T-cell (primary cell): ENCODE measurements at places on chromosomes 1 and 21.

- no peak for DNase-seq
Measured at GRCh38 chr1:981955-982558, at the start of gene PERM1. Gene PERM1 (minus strand): TSS chr1:982093. CDS start chr1:981029, 1,064 bp downstream.

DNA sequence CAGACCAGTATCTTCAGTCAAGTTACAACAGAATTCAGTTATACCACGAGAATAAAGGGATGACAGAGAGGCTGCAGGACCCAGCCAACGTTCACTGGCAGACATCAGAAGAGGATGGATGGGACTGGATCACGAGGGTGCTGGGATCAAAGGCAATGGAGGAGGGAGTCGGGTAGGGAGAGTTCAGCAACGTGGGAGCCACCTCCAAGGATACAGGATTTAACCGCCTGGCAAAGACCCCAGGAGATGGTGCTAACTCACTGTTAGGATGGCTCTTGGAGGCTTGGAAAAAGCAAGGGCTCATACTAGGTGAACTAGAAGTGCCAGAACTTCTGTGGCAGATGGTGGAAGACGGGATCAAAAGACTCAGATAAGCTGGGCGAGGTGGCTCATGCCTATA, 99.1 kb upstream of the DISP3 start:
- DNase-seq = no peak

DNA sequence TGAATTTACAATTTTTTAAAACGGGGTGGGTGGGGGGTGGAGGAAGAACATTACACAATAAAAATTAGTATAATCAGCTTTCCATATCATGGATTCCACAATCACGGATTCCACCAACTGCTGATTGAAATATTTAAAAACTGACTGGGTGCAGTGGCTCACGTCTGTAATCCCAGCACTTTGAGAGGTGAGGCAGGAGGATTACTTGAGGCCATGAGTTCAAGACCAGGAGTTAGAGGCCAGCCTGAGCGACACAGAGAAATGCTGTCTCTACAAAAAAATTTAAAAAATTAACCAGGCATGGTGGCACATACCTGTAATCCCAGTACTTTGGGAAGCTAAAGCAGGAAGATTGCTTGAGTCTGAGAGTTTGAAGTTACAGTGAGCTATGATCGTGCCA, 254.7 kb downstream of the ATG4C start:
- DNase-seq = no peak

DNA sequence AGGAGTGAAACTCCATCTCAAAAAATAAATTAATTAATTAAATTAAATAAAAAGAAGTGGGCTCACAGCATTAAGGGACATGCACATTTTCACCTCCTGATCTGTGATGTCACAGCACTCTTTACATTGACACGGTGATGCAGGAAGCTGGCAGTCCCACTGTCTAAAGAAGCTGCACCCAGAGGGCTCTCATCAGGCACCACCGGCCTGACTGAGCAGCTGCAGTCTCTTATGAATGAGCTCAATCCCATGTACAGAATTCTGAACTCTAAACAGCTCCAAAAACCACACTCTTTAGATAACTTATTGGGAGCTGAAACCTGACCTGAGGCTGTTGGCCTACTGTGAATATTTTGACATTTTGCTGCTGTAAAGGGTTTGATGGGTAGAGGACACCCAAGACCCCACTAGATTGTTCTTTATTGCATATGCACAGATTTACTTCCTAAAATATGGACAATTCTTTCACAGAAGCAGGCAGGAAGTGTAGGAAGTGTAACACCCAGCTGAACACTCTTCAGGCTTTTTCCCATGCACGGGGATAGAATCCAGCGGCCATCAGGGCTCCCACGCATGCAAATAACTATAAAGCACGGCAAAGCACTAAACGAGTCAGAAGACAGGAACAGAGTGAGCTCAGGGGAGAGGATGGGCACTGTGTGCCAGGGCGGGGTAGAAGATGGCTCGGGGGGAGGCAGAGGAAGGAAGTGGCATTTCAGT, 46.2 kb downstream of the L1TD1 start:
- DNase-seq = no peak

DNA sequence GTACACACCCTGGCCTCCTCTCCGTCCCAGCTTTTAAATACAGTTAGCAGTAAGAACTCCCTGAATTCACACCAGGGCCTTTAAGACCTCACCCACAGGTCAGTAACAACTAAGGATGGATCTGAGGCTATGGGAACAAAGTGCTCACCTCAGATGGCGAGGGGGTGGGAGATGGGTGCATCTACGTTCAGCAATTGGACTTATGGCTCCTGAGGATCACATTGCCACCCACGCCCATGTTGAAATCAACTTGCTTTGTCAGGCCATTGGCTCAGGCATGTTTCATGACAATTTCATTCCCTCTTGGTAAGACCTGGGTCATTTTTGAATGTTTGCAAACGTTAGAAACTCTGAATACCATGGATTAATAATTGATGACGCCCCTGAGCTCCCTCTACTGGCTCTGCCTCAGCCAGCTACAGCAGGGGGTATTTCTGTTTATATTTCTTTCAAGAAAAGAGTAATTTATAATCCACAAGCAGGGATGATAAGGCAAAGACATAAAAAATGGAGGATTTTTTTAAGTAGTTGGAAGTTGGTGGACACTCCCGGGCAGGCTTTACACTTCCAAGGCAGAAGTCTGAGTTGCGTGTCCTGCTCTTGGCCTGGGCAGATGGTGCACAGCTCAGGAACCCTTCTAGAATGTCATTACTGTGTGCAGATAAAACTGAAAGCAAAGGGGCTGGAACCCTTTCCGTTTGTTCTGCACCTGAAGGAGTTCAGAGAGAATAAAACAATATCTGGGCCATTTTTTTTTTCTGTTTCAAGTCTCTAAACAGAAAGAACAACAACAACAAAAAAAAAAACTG, 13.7 kb upstream of the LBR start:
- no peak for DNase-seq

DNA sequence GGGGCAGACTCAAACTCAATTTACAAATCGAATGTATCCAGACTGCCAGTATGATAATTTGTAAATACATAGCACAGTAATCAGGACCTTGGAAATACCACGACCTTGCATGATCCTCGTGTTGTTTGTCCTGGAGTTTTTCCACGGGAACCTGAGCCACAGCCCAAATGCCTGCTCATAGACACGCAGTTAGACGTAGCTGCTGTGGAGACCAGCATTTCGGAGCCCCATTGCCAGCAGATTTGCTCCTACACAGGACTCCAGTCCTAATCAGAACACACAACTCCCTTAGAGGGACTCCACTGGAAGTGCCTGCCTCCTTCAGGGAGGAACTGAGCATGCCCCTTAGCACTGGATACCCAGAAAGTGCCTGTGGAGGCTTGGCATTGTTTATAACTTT, 163.2 kb downstream of the GALNT2 start:
- no peak for DNase-seq

DNA sequence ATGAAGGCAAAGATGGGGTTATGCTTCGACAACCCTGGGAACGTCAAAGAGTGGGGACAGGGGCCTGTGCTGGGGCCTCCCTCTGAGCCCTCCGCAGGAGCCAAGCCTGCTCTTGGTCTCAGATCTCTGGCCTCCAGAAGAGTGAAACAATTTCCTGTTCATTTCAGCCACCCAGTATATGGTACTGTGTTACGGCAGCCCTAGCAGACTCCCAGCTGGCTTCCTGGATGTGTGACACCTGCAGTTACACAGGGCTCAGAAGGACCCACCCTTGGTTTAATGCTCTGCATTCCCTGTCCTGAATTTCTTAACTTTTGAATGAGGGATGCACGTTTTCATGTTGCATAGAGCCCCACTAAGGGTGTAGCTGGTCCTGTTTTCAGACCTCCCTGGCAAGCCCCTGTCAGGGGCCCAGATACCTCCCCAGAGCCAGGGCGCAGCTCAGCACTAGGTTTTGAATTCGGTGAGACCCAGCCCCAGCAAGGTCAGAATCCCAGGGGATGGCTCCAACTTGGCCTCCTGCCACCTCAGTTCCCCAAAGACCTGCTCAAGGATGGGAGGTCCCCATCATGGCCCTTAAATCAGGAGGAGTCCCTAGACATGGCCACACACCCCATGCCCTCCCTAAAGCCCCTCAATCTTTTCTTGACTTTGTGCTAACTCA, 79.0 kb upstream of the IFFO2 start:
- no peak for DNase-seq

- DNase-seq = no peak
Measured at GRCh38 chr1:167913895-167914496, at the start of gene ADCY10. Gene ADCY10 (minus strand): TSS chr1:167914134. CDS start chr1:167905140, 8,994 bp downstream.
